D721Med (cell line): ENCODE measurements at places on chromosomes 7 and 10.

DNA sequence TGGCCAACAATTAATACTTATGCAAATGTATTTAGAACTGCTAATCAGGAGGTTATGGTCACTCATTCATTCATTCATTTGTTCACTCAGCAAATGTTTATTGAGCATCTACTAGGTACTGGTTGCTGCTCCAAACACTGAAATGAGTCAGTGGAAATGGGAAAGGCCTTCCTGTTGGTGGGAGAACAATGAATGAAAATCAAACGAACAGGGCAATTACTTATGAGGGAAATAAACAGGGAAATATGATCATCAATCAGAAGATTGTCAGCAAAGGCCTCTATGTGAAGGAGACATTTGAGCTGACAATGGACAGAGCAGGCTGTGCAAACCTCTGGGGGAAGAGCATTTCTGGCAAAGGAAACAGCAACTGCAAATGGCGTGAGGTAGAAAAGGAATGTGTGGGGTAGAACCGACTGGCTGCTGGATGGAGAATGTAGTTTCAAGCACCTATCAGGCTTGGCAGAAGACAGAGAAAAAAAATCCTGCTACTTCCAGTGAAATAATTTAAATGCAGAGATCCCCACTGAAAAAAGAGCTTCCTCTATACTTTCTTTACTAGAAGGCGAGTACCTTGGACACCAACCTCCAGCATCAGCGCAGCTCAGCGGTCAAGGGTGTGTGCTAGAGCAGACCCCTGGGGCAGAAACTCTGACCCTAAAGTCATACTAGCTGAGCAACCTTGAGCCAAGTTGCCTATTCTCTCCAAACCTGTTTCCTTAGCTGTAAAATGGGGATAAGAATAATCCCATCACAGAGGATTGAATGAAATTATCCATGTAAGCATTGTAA, 108.8 kb upstream of the EEPD1 start:
- DNase-seq, result no peak

GRCh38 chr10:1860351-1860750, 123.0 kb upstream of the ADARB2 start:
- DNase-seq, result no peak

DNA sequence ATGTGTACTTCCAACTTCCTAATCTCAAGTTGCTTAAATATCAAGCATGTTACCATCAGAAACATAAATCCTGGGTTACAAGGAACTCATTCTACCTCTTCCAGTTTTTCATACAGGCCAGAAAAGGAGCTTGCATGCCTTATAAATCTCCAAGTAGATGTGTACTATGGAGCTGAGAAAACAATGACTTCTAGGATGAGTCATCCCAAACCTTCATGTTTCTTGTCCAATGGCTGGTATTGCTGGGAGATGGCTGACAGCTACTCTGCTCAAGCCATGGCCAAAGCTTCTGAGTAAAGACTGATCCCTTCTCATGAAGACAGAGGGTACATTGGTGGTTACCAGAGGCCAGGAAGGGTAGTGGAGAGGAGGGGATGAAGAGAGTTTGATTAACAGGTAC, 8.6 kb downstream of the RAPGEF5 start:
- DNase-seq, result no peak

DNA sequence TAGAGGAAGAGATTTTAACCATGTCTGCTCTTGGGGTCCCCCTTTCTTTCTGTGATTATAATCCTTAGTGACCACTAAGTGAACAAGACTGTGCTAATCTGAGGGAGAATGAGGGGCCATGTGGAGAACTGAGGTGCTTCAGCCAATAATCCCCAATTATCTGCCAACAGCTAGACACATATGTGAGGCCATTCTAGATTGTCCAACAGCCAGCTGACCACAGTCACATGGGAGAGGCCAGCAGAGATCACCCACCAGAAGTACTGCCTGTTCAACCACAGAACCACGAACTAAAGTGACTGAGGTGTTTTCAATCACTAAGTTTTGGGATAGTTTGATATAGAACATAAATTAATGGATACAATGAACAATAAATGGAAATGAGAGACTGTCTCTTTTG, 74.3 kb downstream of the SEMA3E start:
- no peak for DNase-seq

- no peak for DNase-seq
Observed at GRCh38 chr10:129880191-129880870, 83.7 kb downstream of the EBF3 start.

GRCh38 chr7:87140271-87140748, 11.9 kb upstream of the DMTF1 start:
- no peak for DNase-seq

DNA sequence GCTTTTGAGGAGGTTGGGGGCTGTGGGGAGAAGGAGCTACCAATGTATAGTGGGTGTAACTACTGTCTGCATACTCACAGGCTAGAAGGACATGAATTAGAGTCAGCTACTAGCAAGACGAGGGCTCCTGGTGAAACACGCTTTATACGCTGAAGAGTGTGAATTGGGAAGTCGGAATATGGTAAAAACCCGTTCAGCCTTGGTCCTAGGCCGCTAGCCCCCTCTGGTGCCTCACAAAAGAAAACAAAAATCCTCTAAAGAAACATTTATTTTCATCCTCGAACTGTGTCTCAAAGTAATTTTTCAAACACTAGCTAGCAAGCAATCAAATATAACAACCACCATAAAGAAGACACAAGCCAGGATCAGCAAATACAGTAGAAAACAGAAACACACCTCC, 338.1 kb upstream of the SEMA3C start:
- no peak for DNase-seq

DNA sequence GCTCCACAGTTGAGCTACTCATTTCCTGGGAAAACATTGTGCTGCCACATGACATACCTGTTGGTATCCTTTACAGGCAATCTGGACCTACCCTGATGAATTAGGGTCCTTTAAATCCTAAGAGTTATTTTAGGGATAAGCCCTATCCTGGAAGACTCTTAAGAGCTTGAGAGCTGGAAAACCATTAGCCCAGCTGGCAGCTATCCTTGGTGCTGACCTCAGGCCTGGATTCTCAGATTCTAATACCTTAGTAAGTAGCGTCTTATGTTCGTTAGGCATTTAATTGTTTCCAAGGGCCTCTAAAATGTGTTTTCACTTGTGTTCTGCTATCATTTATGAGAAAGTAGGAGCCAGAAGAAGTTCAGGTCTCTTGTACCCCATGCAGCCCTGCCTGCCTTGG, 93.0 kb upstream of the SORCS3 start:
- no peak for DNase-seq

DNA sequence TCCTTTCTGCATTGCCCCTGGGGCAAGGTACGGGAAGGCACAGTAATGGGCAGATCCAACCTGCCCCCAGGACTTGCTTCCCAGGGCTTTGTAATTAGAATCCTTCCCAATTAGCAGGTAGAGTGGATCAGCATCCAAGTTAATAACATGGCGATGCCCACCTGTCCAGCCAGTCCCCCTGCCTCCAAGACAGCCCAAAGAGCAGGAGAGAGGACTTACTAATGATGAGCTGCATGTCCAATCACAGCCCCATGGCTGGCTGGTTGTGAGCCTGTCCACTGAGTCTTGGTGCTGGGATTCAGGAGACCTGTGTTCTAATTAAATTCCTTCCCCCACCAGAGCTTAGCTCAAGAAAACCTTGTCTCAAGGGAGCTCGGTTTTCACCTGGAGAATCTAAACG, 49.0 kb downstream of the RPS24 start:
- DNase-seq, result no peak

DNA sequence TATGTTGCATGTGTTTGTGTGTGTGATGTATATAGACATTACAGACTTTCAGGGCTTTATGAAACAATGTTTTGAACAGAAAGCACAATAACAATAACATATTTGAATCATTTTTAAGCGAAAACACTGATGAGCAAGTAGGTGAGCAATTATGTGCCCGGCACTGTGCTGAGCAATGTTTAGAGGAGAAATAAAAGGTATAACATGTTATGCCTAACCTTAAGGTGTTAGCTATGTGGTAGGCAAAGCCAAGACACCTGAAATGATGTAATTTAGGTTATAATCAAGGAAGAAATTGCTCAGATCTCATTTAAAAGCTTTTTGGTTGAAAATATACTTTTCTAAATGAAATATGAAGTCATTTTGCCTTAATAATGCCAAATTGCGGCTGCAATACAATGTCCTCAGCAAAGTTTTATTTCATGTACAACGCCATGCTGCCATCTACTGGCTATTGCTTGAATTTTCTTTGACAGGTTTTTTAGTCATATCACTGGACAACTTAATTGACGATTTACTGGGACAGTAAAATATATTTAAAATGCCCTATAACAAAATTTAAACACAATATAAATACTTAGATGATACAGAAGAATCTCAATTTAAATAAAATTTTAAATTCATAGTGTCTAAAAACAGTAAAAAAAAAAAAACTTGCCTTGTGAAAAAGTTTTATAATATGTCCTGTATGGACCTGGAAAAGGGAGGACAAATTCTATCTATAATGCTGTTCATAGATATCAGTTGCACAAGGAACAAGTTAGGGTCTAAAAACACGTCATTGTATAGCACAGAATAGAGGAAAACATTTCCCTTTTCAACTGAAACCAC, 131.1 kb upstream of the CDK1 start:
- no peak for DNase-seq

GRCh38 chr10:102661658-102662028, 17.4 kb downstream of the TRIM8 start:
- no peak for DNase-seq

GRCh38 chr7:84368122-84368521, 173.5 kb upstream of the SEMA3A start:
- DNase-seq, result no peak

DNA sequence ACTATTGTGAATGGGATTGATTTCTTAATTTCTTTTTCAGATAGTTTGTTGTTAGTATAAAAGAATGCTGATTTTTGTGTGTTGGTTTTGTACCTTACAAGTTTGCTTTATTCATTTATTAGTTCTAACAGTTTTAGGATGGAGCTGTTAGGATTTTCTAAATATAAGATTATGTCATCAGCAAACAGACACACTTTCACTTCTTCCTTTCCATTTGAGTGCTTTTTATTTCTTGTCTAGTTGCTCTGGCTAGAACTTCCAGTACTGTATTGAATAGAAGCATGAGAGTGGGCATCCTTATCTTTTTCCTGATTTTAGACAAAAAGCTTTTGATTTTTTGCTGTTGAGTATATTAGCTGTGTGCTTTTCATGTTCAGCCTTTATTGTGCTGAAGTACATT, 81.5 kb downstream of the DNAH11 start:
- no peak for DNase-seq

GRCh38 chr7:65475734-65476319, 102.2 kb downstream of the ZNF92 start:
- no peak for DNase-seq

GRCh38 chr7:134690016-134690415, 43.4 kb downstream of the BPGM start:
- no peak for DNase-seq

DNA sequence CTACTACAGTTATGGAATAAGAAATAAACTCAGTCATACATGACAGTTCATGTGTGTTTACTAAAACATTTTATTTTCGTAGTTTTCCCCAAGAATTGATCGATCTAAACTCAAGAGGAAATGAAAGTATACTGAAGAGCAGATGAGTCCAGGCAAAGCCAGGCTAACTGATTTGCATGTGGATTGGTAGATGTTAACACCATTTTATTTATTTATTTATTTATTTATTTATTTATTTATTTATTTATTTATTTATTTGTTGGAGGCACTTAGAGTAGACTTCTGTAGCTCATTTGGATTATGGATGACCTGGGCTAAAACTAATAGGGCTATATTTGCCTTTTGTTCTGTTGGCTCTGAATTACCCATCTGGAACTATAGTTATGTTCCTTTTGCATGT, 68.5 kb upstream of the DKK1 start:
- no peak for DNase-seq

- no peak for DNase-seq
Observed at GRCh38 chr10:4279655-4280054, 494.6 kb upstream of the KLF6 start.

- no peak for DNase-seq
Observed at GRCh38 chr7:132221356-132221755, 354.9 kb downstream of the PLXNA4 start.

DNA sequence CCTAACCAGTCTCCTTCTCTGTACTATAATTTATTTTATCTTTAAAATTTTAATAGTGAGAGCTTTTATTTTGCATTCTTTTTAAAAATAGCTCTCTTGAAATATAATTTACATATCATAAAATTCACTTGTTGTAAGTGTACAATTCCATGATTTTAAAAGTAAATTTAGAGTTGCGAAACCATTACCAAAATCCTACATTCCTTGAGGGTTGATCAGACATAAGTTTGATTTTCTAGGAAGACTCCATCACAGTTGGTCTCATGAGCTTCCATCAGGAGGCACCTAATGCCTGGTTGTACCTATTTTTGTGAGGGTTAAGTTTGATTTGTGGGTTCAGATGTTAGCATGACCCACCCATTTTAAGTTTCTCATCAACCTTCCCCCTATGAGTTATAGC, 108.1 kb downstream of the BMPER start:
- no peak for DNase-seq

GRCh38 chr10:6114805-6115341, 26.0 kb downstream of the RBM17 start:
- DNase-seq, result no peak

GRCh38 chr10:12056748-12057147, 12.0 kb upstream of the DHTKD1 start:
- no peak for DNase-seq

DNA sequence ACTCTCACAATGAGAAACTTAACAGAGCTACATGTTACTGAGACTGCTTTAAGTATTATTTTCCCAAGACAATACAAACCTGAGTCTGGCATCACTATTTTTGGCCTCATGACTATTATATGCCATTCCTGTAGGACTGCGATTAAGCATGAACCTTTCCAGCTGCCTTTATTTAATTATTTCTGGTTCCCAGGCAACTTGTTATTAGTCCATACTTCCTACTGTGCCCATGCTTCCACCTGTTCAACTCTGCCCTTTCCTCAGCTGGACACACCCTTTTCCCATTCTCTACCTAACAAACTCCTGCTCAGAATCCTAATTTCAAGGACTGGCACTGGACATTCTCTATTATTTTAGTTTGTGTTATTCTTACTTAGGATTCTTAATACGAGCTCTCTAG, 8.1 kb upstream of the CROT start:
- no peak for DNase-seq

DNA sequence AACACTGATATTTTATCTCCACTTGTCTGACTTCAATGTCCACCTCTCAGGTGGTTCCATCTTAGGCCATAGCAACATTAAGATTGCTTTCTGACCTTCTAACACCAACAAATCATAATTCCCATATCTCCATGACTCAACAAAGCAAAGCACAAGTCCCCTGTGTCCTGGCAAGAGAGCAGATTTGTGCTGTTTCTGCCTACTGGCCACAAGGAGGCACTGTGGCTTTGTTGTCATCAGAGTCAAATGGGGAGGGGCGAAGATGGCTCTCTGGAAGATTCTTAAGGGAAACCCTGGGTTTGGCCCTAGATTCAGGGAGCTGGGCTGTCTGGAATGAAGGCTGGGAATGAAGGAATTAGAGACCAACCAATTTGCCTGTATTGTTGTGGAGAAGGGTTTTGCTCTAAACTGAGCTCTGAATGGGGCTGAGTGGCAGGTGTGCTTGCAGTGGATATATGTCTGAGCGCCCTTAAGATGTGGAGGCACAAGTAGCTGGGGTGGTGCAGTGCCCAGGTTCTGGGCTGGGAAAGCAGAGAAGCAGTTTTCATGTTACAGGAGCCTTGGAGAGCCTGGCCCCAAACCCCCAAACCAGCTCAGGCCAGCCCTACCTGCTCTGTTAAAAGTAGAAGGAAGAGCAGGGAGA, 154.8 kb upstream of the PRSS58 start:
- DNase-seq, result no peak

- DNase-seq, result no peak
Observed at GRCh38 chr10:88100281-88100680, 236.9 kb downstream of the PTEN start.

- no peak for DNase-seq
Observed at GRCh38 chr7:134320201-134320600, 3.5 kb upstream of the SLC35B4 start.
